ENCODE measurements at places on chromosomes 7 and 10.

DNA sequence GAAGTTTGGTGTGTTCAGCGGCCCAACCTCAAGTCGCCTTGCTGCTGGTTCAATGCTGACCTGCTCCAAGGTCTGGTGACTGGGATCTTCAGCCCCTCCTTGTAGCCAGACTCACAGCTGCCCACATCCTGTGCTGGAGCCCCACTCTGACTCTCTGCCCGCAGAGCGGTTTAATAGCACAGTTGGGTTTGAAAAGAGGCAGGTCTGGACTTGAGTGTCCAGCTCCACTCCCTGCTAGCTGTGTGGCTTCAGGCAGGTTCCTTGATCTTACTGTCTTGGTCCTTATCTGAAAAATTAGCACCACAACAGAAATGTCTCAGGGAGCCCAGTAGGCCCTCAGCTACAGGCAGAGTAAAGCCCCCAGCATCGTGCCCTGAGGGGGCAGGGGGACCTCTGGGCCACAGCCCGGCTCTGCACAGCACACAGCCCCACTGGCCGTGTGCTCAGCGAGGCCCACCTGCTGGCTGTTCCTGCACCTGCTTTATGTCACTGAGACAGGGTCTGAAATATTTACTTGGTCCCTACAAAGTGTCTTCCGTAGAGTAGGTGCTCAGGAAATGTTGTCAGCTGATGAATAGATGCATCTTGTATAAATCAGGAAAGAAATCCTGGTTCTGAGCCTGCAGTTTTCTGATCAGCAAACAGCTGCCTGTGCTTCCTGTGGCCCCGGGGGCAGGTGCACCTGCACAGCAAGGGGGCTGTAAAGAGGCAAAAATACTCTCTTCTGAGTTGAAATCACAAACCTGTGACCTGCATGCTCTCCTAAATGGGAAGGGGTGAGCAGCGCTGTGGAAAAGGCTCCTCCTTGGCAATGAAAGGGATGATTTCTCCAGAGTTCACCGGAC is 155.5 kb downstream of the SVIL start:
- DNase-seq = no peak

GRCh38 chr10:43082746-43083145 is 5.9 kb downstream of the RET start:
- no peak for DNase-seq

GRCh38 chr7:149787428-149788299 is 14.3 kb upstream of the ZNF467 start:
- DNase-seq = peak; percentile 48

DNA sequence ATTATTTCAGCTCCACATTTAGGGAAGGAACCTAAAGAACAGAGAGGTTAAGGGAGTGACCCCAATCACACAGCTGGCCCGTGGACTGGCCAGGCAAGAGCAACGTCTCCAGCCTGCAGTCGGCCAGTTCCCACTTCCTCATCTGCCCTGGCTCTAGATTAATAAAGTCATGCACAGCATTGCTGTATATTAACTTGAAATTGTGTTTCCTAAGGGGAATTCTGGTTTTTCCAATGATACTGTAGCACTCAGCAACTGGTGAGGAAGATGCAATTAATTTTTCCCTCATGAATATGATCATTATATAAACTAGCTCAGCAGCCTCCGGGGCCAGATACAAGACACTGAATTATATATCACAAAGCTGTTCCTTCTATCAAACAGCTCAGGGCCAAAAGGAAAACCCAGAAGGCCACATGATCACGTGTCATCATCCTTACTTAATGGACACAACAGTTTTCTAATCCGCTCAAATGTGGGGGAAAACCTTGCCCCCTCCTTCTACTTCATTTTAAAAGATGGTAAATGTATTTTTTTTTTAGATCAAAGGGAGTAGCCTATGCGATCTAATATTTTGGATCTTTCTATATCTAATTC is 295.3 kb upstream of the PRKCQ start:
- no peak for DNase-seq

GRCh38 chr7:19023477-19023876 is 94.0 kb downstream of the TWIST1 start:
- no peak for DNase-seq

DNA sequence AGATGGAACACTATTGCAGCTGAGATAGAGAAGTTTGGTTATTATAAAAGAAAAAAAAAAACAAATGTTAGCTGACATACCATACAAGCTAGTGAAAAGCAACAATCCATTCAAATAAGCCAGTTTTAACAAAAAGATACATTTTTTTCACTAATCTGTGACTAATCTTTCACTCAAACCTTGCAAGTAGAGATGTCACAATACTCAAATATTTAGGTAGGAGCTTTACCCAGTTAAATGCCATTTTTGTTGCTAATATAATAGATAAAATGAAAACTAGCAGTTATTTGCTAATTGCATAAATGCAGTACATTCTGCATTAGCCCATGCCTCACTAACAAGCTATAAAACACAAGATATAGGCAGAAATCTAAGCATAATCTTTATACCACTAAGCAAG is 123.6 kb downstream of the BTAF1 start:
- no peak for DNase-seq

GRCh38 chr10:47349941-47350371 is 1.8 kb downstream of the RBP3 start:
- DNase-seq = no peak

DNA sequence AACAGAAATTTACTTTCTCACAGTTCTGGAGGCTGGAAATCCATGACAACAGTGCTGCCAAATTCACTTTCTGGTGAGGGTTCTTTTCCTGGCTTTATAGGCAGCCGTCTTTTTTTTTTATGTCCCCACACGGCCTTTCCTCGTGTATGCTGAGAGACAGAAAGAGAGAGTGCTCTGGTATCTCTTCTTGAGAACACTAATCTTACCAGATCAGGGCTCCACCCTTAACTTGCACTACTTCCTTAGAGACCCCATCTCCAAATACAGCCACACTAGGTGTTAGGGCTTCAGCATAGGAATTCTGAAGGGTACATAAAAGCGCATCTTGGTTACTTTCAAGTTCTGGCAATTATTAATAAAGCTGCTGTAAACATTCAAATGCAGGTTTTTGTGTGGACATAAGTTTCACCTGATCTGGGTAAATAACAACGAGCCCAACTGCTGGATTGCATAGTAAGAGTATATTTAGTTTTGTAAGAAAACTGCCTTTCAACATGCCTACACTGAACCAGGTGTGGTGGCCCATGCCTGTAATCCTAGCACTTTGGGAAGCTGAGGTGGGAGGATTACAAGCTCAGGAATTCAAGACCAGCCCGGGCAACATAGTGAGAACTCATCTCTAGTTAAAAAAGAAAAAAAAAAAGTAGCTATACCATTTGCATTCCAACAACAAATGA is 8.2 kb upstream of the C1GALT1 start:
- no peak for DNase-seq

- no peak for DNase-seq
Observed at GRCh38 chr10:60878224-60878623, 65.8 kb downstream of the RHOBTB1 start.

- no peak for DNase-seq
Observed at GRCh38 chr7:69295977-69296376, 302.3 kb upstream of the AUTS2 start.

GRCh38 chr10:52128056-52128683 is 185.9 kb upstream of the DKK1 start:
- DNase-seq = no peak

- no peak for DNase-seq
Observed at GRCh38 chr7:20696803-20697333, 81.4 kb downstream of the ABCB5 start.

DNA sequence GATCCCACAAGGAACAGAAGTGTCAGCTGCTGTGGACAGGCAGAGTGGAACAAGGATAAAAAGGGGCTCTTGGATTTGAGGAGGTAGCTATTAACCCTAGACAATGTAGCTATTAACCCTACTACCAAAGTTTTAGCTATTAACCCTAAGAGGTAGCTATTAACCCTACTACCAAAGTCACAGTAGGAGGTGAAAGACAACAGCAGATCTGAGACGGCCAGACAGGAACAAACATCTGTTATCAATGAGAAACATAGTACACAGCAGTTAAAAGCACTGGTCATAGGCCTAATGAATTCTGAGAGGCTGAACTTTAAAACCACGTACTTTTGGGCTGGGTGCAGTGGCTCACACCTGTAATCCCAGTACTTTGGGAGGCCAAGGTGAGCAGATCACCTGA is 11.9 kb downstream of the ERCC6 start:
- no peak for DNase-seq
